Bronchus fibroblast of lung (primary cell): ENCODE measurements at places on chromosomes 11 and 22. TPM values are rescaled to one million over a fixed set of nuclear protein-coding genes. Genes with fewer than 3 reads are reported as not detected.

The NELL1 gene
- not detected in 2 replicates for total RNA-seq

The ART1 gene
- total RNA-seq, result not detected in 2 replicates

The BLID gene
- total RNA-seq, result 0.15 and 1.5 TPM in 2 replicates

The CEP126 gene
- 0.89 and 1.3 TPM in 2 replicates for total RNA-seq

The MYBPC3 gene
- total RNA-seq, result not detected in 2 replicates

The KCTD14 gene
- total RNA-seq, result 5.9 and 6.9 TPM in 2 replicates

The CALCA gene
- total RNA-seq, result not detected in 2 replicates

The HTR3A gene
- not detected in 2 replicates for total RNA-seq

The PRRG4 gene
- not detected in 2 replicates for total RNA-seq

The RGL4 gene
- total RNA-seq, result not detected in 2 replicates

The PRAME gene
- total RNA-seq, result not detected in 2 replicates

The ARHGAP8 gene
- total RNA-seq, result not detected in 2 replicates

The POU2AF3 gene
- 0.17 and 0.45 TPM in 2 replicates for total RNA-seq

The UBE2L6 gene
- 35.1 and 41.9 TPM in 2 replicates for total RNA-seq

The FXYD2 gene
- total RNA-seq, result 0.15 and 0.34 TPM in 2 replicates

The RAB1B gene
- 148 and 150 TPM in 2 replicates for total RNA-seq

The PARVG gene
- not detected in 2 replicates for total RNA-seq

The DNAJB7 gene
- not detected in 2 replicates for total RNA-seq

The ANO9 gene
- total RNA-seq, result under 0.01 TPM in 1 of 2 replicates, not detected in the other

The MS4A4A gene
- total RNA-seq, result not detected in 2 replicates

The LMO2 gene
- total RNA-seq, result 0.30 and 0.84 TPM in 2 replicates

The OR2AG2 gene
- under 0.01 and 0.15 TPM in 2 replicates for total RNA-seq

The GAS2 gene
- 1.5 and 2.2 TPM in 2 replicates for total RNA-seq

The CST6 gene
- 0.84 and 1.0 TPM in 2 replicates for total RNA-seq

The PGA5 gene
- not detected in 2 replicates for total RNA-seq

The FGF3 gene
- total RNA-seq, result not detected in 2 replicates

The EML3 gene
- total RNA-seq, result 15.3 and 21.4 TPM in 2 replicates

The OR5AK2 gene
- not detected in 2 replicates for total RNA-seq

The C11orf86 gene
- 0.34 TPM in 1 of 2 replicates, not detected in the other for total RNA-seq

The APOL3 gene
- total RNA-seq, result 3.1 and 3.9 TPM in 2 replicates

The TMEM121B gene
- total RNA-seq, result under 0.01 and 0.17 TPM in 2 replicates

The CAT gene
- total RNA-seq, result 55.5 and 57.1 TPM in 2 replicates

The PHF21B gene
- under 0.01 TPM in 1 of 2 replicates, not detected in the other for total RNA-seq

The PAX6 gene
- not detected in 2 replicates for total RNA-seq

The ELMOD1 gene
- total RNA-seq, result 0.17 and 0.30 TPM in 2 replicates

The CELSR1 gene
- 0.15 and 0.34 TPM in 2 replicates for total RNA-seq

The COMT gene
- 290 and 340 TPM in 2 replicates for total RNA-seq

The GAS2L1 gene
- 24.5 and 26.6 TPM in 2 replicates for total RNA-seq

The H19 gene
- total RNA-seq, result 36.1 and 37.5 TPM in 2 replicates

The FIBIN gene
- total RNA-seq, result 8.8 and 12.1 TPM in 2 replicates
